Stromal cell of bone marrow (primary cell): ENCODE measurements at places on chromosomes 1 and 21.

- DNase-seq = no peak
Observed at GRCh38 chr21:20443558-20444155, 554.6 kb upstream of the NCAM2 start.

- DNase-seq = peak; percentile 93
Observed at GRCh38 chr1:235295902-235296350, 32.1 kb downstream of the ARID4B start.

DNA sequence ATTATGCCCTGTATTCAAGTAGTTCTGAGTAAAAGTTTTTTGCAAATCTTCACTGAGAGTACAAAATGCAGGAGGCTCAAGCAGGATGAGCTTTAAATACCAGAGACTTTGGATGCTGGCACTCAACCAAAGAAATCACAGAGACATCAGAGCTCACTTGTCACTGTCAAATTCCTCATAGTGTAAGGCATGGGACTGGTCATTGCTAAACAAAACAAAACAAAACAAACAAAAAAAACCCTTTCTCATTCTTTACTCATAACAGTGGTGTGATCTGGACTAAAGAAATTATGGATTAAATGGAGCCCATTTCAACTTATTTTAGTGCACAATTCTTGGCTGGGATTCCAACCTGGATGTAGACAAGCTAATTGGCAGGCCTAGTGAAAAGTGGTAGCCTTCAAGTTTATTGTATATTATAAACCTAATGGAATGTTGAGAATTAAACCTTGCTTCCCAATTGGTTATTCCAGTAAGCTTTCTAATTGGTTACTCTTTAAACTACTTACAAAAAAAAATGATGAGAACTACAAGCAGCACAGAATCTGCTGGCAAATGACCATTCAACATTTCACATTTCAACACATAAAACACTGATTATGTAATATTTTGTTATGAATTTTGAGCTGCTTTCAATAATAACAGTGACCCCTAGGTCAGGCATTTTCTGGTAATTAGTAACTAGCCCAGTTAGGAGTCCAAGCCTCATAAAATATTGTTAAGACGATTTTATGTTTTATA lies 30.6 kb upstream of the NEK7 start:
- DNase-seq = peak; percentile 68

DNA sequence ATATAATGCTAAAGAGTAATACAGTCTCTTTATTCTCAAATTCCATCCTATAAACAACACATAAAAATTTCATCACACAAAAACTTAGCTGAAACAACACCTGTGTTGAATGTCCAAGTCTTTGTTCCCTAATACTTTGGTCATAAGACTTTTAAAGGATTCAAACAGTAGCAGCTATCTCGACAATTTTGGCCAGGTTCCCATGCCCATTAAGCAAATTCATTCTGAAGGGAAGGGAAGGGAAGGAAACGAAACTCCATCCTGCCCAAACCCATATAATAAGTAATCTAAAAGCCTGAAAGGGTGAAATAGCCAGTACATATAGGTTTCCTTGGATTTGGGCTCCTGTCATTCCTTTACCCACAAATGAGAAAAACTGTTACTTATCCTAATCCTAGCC lies 7.5 kb downstream of the IVNS1ABP start:
- DNase-seq = no peak

GRCh38 chr1:95388031-95388430 lies 154.0 kb downstream of the RWDD3 start:
- DNase-seq = no peak

- no peak for DNase-seq
Observed at GRCh38 chr1:175459591-175460238, 267.1 kb upstream of the KIAA0040 start.

- DNase-seq = no peak
Observed at GRCh38 chr1:101463195-101463594, 226.4 kb downstream of the S1PR1 start.
